ENCODE measurements at places on chromosomes 4 and X. TPM values are rescaled to one million over a fixed set of nuclear protein-coding genes. Genes with fewer than 3 reads are reported as not detected.

The ZNF280C gene
- total RNA-seq = 5.0 TPM

- no peak overlapping the region for H3K27ac ChIP-seq
- H3K36me3 ChIP-seq = no peaks in the 10 kb centered on the region
- H3K4me3 ChIP-seq = no peak overlapping the region
- no peaks in the 10 kb centered on the region for H3K27me3 ChIP-seq
- no peak for DNase-seq
Observed at GRCh38 chrX:93259029-93259428, 414.3 kb downstream of the NAP1L3 start.

- H3K4me3 ChIP-seq = no peak overlapping the region
- H3K27ac ChIP-seq = no peak overlapping the region
- no peaks in the 10 kb centered on the region for H3K36me3 ChIP-seq
- no peaks in the 10 kb centered on the region for H3K4me1 ChIP-seq
Observed at GRCh38 chrX:71440401-71440800, 74.2 kb downstream of the TAF1 start.

DNA sequence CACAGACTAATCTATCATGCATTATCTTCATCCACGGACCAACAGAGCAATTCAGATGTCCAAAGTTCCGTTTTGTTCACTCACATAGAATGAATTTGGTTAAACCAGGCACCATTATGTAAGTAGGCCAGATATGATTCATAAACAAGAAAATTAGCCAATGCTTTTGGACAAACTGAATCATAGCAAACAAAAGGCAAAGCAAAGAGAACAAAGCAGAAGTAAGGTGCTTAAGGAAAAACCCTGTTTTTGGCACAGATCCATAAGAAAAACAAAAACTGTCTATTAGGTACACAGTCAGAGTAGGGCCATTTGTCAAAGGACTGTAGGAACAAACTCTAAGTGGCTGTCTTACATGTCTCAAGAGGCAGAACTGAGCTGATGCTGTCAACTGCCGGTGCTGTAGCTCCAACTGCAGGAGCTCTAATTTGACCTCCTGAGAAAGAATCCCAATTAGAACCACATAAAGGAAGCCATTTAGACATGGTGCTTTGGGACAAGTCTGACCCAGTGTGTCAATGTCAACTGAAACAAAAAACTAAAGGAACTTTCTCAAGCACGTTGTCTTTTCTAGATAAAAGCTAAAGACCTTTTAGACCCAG is 146.7 kb downstream of the COL25A1 start:
- H3K27ac ChIP-seq = no peak overlapping the region
- no peak for DNase-seq
- H3K27me3 ChIP-seq = no peaks in the 10 kb centered on the region
- no peaks in the 10 kb centered on the region for H3K36me3 ChIP-seq

The NALF2 gene
- 2.0 TPM for total RNA-seq

DNA sequence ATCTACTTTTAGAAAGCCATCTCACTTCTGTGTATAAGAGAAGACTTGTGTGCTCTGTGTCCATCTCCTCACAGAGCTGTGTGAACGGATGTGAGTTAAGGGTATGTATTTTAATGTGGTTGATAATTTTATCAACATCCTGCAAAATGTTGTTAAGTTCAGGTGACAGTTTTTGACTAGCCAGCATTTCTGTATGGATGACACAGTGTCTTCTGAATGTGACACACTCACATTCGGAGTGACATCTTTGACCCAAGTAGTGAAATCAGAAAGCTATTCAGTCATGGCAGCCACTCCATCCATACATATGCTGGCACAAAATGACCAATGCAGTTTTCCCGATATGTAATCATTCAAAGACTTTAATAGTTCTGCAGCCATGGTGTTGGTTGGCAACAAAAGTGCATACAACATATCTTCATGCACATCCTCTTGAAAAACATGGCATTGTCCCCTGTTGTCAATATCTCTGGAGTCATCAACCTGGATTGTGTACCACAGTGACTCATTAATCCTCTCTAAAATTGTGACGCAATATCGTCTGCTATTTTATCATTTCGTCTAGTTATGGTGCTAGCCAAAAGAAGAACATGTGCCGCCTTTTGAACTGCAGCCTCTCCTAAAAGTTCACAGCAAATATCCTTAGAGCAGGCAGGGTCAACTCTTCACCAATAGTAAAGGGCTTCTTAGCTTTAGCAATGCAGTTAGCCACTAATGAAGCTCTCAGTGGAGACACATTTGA is 6.8 kb upstream of the FGF2 start:
- H3K27me3 ChIP-seq = no peaks in the 10 kb centered on the region
- no peak overlapping the region for H3K4me3 ChIP-seq
- H3K36me3 ChIP-seq = no peaks in the 10 kb centered on the region
- no peaks in the 10 kb centered on the region for H3K4me1 ChIP-seq

The NIPAL1 gene
- total RNA-seq = 6.9 TPM

DNA sequence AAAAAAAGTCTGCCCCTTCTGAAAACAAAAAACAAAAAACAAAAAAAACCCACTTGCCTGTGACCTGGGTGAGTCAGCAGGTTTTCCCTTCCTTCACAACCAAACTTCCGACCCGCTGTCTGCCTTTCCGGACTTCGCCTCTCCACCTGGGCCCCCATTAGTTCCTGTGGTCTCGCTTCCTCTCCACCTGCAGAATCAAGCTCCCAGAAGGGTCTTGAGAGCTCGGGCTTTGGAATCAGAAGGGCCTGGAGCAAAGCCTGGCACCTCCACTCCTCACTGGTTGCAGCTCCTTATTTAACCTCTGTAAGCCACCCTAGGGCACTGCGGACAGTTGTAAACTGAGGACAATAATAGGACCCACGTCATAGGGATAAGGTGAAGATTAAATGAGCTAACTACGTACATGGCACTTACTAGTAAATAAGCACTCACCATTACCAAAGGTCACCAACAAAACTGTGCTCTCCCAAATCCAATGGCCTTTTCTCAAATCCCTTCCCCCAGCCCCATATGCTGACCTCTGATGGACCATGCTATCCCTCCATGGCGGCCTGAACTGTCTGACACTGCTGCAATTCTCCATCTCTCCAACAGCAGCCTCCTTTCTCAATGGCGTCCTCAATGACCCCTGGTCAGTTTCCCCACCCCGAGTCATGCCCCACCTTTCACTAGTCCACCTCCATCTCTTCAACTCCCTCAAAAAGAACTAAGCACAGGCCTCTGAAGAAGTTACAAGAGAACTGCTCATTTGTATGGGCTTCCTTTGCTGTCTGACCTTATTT is 64.2 kb downstream of the IRF2 start:
- peaks cover 11% of the 10 kb centered on the region for H3K36me3 ChIP-seq
- no peaks in the 10 kb centered on the region for H3K27me3 ChIP-seq
- no peak overlapping the region for H3K27ac ChIP-seq
- no peak overlapping the region for H3K4me3 ChIP-seq

GRCh38 chr4:78179196-78179595 is 122.1 kb downstream of the FRAS1 start:
- DNase-seq = no peak
- no peaks in the 10 kb centered on the region for H3K4me1 ChIP-seq
- H3K27ac ChIP-seq = no peak overlapping the region
- no peak overlapping the region for H3K4me3 ChIP-seq
- H3K27me3 ChIP-seq = no peaks in the 10 kb centered on the region

- DNase-seq = peak; percentile 40
- no peaks in the 10 kb centered on the region for H3K27me3 ChIP-seq
- H3K27ac ChIP-seq = no peak overlapping the region
- H3K4me1 ChIP-seq = no peaks in the 10 kb centered on the region
- no peaks in the 10 kb centered on the region for H3K36me3 ChIP-seq
- H3K4me3 ChIP-seq = no peak overlapping the region
Observed at GRCh38 chr4:123939621-123940020, 543.0 kb downstream of the SPRY1 start.

The ADGRG4 gene
- total RNA-seq = 0.13 TPM

DNA sequence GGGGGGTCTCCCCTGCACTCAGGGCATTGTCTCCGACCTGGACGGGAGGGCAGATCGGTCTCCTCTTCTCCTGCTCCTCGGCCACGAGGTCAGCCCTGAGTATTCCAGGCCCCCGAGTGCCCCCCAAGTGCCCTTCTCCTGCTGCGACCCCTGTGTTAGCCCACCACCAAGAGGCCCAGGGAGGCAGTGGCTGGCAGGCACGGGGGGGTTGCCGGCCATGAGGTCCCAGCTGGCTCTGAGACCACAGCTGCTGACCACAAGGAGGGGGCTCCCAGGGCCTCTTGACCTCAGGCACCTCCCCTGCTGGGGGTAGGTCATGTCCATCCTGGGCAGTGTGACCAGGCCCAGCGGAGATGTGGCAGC is 186.1 kb upstream of the PSAPL1 start:
- no peaks in the 10 kb centered on the region for H3K27me3 ChIP-seq
- H3K4me3 ChIP-seq = no peak overlapping the region
- H3K4me1 ChIP-seq = no peaks in the 10 kb centered on the region
- H3K36me3 ChIP-seq = no peaks in the 10 kb centered on the region
- H3K27ac ChIP-seq = no peak overlapping the region

The MAGEB17 gene
- not detected for total RNA-seq

DNA sequence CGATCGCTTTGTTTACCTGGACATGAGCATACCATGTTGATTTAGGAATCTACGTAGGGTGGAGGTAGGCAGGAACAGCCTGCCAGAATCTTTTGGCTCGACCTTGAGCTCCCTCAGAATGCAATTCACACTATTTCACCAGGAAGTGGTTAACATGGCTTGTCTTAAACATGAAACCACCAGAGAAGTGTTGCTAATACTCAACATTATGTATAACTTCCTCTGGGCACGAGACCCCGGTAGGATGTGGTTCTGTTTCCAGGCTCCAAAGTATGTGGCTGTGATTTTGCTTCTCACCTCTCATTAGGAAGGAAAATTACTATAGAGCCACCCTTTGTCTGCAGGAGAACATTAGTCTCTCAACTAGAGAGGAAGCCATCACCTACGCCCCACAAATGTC is 59.0 kb upstream of the VCX3B start:
- DNase-seq = no peak
- no peaks in the 10 kb centered on the region for H3K4me1 ChIP-seq
- no peaks in the 10 kb centered on the region for H3K36me3 ChIP-seq
- no peak overlapping the region for H3K27ac ChIP-seq

The NEUROG2 gene
- not detected for total RNA-seq

DNA sequence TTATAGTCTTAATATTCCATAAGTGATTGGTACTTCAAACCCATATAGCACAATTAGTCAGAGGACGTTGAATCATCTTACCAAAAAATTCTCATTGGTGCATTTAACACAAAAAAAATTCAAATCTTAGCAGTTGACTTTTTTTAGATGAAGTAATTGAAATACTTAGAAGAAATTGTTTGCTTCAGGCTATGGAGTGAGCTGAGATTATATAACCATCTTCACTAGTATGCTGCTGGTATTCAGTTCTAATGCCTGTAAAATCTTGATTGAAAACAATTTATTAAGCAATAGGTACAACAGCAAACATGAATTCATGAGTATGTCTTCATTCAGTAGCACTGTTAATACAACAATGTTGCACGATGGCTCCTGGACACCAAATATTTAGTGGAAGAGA is 250.0 kb downstream of the GPM6A start:
- DNase-seq = no peak
- no peaks in the 10 kb centered on the region for H3K4me1 ChIP-seq
- no peak overlapping the region for H3K27ac ChIP-seq
- H3K27me3 ChIP-seq = no peaks in the 10 kb centered on the region
- no peaks in the 10 kb centered on the region for H3K36me3 ChIP-seq

DNA sequence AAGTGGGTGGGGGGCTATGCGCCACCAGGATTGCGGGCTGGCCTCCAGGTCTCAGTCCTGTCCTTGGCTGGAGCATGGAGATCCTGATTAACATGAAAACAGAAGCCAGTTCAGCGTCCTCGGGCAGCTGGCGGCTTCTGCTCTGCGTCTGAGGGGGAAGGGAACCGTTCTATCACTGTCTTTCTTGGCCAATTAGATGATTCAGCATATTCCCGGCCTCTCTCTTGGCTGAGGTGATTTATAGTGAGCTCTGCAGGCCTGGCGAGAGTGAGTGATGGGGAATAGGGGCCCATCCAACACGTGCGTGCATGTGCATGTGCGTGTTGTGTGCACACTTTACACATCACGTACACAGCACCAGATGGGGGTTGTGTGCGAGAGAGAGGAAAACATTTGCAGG is 145.8 kb upstream of the ATP6AP2 start:
- peak; percentile 31 for DNase-seq
- H3K27me3 ChIP-seq = no peaks in the 10 kb centered on the region
- H3K36me3 ChIP-seq = no peaks in the 10 kb centered on the region
- H3K4me3 ChIP-seq = no peak overlapping the region

DNA sequence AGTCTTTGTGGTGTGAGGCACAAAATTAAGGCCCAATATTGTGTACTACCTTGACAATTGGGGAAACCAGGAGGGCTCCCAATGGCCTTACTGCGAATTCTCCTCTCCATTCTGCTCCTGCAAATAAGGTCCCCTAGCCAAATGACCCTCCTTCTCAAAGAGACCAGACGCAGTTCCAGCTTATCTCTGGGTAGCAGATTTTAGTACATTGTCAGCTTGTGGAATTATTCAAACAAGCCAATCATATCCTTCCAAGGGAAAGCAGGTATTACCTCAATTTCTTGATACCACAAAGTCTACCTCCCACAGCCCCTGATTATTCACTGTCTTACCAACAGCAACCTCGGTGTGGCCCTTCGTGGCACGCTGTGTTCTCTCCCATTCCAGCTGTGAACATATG is 7.8 kb upstream of the ZBTB33 start:
- H3K27me3 ChIP-seq = no peaks in the 10 kb centered on the region
- H3K36me3 ChIP-seq = no peaks in the 10 kb centered on the region
- no peak overlapping the region for H3K4me3 ChIP-seq

GRCh38 chr4:22552812-22553211 is 36.9 kb upstream of the ADGRA3 start:
- DNase-seq = no peak
- H3K4me3 ChIP-seq = no peak overlapping the region
- no peaks in the 10 kb centered on the region for H3K4me1 ChIP-seq
- H3K27ac ChIP-seq = no peak overlapping the region
- no peaks in the 10 kb centered on the region for H3K27me3 ChIP-seq

DNA sequence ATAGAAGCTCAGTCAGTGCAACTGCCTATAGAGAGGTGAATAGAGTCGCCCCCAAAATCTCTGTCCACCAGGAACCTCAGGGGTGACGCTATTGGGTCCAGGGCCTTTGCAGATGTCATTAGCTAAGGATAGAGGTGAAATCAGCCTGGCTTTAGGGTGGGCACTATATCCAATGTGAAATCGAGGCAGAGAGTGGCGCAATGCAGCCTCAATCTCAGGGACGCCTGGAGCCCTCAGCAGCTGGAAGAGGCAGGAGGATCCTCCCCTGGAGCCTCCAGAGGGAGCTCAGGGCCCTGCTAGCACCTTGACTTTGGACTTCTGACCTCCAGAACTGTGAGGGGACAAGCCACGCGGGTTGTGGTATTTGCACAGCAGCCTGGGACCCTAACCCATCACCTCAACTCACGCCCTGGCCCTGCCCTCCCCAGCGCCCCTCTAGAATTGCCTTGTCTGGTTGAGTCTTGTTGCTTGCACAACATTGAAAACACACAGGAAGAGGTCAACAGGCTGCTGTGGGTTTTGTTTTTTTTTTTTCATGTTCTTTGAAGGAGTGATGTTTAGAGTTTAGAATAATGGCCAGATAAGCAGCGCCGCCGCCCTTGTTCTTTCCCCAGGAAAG is 89.4 kb upstream of the PSAPL1 start:
- no peak overlapping the region for H3K4me3 ChIP-seq
- H3K27me3 ChIP-seq = no peaks in the 10 kb centered on the region

The ERCC6L gene
- total RNA-seq = 0.16 TPM

Data from kidney (tissue), 22 donors.